Stimulated activated naive CD4-positive, alpha-beta T cell treated with Interleukin-2 at 50 U/mL for 16 hours (primary cell): ENCODE measurements at places on chromosomes 2 and 18.
A peak's percentile ranks its signal among the peaks of the same experiment; 100 is the strongest.

GRCh38 chr2:211990335-211990734 lies 548.3 kb downstream of the ERBB4 start:
- DNase-seq = no peak

DNA sequence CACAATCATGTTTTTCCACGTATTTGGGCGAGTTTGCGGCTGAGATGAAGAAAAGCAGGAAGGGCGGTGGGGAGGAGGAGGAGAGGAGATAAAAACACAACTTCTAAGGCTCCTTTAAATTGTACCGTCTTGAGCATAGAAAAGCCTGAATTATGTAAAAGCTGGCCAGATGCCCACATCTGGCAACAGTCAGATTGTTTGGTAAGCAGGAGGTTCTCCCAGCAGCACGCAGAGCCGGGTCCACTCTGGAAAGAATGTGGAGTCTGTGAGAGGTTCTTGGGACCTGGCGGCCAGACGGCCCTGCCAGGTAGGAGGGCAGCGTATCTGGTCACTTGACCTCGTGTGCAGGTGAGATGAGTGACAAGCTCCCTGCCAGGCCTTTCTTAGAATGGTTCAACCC lies 215.3 kb upstream of the APCDD1 start:
- DNase-seq = no peak

GRCh38 chr18:77146249-77147080 lies 13.9 kb upstream of the MBP start:
- no peak for DNase-seq

DNA sequence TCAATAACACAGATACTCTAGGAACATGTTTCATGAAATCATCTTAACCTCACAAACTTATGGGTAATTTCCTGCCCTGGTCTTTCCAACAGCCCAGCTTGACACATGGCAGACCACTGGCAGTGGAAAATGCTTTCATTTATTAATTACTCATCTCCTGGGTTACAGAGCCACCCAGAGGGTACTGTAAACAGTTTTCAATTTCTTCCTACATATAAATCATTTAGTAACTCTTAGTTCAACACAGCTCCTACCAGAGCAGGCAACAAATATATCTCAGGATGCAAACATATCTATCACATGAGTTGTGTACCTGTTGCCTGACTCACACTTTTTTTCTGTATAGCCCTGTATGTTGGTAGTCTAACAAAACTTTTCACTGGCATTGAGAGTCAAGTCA lies 99.2 kb upstream of the VRK2 start:
- DNase-seq = no peak

DNA sequence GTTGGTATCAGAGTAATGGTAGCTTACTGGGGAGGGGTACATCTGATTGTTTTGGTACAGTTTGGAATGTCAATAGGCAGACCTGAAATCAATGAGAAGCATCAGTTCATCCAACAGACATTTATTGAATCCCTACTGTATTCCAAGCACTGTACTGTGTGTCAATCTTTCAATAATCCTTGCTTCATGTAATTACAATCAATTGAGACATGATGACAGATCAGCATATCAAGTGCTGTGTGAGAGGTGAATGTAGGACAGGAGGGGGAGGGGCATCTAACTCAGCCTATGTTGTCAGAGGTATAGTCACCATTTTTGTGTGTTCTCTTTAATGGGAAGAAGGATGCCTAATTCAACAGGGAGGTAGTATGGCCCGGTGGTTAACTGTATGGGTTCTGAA lies 146.9 kb downstream of the SLC4A10 start:
- no peak for DNase-seq

GRCh38 chr2:227577555-227577954 lies 21.1 kb upstream of the SCYGR2 start:
- DNase-seq = no peak

- DNase-seq = no peak
Measured at GRCh38 chr18:45565280-45565970, 49.9 kb upstream of the SLC14A2 start.

DNA sequence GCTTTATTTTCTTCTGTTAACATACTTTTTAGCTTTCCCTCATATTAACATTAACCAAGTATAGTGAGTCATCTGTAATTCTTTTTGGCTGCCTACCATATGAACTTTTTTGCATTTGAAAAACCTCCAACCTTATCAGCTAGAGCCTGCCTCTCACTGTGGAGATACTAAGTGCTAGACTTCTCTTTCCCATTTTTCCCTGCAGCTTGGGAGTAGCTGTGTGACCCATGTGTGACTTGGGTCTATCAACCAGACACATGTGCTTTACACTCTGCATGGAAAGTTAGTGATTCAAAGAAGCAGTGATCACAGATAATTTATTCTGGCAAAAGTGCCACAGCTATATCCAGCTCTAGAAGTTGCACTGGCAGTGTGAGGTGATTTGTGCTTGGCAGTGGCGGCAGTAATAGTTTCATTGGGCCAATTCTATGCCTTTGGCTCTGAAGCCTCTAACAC lies 36.3 kb downstream of the PREPL start:
- no peak for DNase-seq

DNA sequence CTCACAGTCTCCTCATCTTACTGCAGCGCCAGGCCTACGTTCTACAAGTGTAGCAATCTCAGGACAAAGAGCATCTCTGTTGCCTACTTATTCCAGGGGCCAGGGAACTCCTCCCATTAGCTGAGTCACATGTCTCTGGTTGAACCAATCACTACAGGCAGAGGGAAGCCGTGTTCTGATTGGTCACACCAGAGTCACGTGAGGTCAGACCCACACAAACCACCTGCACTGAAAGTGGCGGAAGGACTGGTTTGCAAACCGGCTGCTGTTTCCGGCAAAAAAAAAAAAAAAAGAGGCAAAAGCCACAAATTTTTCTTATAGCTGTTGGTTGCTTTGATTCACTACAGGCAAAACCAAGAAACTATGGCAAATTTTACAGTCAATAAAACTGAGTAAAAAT lies 21.9 kb upstream of the USP14 start:
- peak; percentile 18 for DNase-seq

DNA sequence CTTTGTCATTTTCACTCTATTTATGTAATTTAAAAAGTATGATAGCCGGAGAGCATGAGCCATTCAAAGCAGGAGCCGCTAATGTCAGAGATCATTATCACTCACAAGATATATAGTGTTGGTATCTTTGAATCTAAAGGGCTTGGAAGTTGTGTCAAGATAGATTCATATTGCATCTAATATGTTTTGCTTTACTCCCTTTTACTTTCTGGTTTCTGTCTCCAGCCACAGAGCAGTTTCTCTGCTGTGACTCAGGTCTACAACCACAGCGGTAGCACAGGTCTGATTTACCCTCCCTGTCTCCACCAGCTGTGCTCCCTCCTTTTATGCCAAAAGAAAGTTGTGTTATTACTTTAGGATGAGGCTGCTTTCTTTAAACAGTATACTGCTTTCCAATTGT lies 424.0 kb downstream of the ARHGAP15 start:
- DNase-seq = peak; percentile 7
